ENCODE measurements at places on chromosomes 2 and 18.

- no peak for DNase-seq
- no peak overlapping the region for H3K4me3 ChIP-seq
- no peaks in the 10 kb centered on the region for H3K27me3 ChIP-seq
- H3K27ac ChIP-seq = peak overlapping the region; percentile 86
- H3K4me1 ChIP-seq = peaks cover 56% of the 10 kb centered on the region
These were observed 2.7 kb upstream of the TNS1 start for GRCh38 chr2:218005486-218005885.

GRCh38 chr2:174561972-174562370 lies 35.6 kb downstream of the WIPF1 start:
- no peaks in the 10 kb centered on the region for H3K27me3 ChIP-seq
- H3K4me1 ChIP-seq = peaks cover 2% of the 10 kb centered on the region
- no peak overlapping the region for H3K4me3 ChIP-seq
- no peak for DNase-seq
- H3K27ac ChIP-seq = no peak overlapping the region

DNA sequence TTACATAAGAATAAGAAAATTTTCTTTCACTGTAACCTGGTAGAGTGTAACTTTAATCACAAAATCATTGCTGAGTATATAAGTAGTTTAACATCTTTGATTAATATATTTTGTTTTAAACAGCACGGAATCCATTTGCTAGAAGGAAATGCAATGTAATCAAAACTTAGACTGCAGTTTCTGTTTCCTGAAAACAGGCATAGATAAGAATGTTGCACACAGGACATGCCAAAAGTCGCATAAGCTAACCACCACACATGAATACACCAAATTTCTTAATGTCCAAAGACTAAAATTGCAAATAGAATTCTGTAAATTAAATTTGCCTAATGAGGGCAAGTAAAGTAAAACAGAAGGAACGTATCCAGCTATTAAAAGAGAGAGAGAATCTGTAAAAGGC lies 51.0 kb upstream of the SERPINB2 start:
- H3K4me3 ChIP-seq = no peak overlapping the region
- DNase-seq = no peak
- H3K27me3 ChIP-seq = no peaks in the 10 kb centered on the region
- H3K36me3 ChIP-seq = no peaks in the 10 kb centered on the region
- H3K27ac ChIP-seq = no peak overlapping the region

DNA sequence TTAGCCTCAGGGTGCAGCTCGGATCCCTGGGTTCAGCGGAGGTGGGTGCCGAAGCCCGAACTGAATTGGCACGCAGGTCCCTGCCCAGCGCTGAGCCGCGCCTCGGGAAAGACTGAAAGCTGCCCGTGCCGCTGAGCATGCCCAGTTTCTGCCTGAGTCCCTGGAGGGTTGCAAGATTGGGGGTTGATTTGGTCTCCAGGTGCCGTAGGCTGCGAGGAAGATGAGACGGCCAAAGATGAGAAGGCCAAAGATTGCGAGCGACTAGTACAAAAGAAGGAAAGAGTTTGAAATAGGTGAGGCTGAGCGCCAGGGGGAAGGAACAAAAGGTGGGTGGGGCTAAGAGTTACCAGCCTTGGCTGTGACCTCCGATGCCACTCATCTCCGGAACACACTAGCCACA lies 852 bp upstream of the KCNH7 start:
- H3K36me3 ChIP-seq = no peaks in the 10 kb centered on the region
- peaks cover 6% of the 10 kb centered on the region for H3K4me1 ChIP-seq
- H3K27me3 ChIP-seq = peaks cover 6% of the 10 kb centered on the region
- no peak overlapping the region for H3K27ac ChIP-seq
- H3K4me3 ChIP-seq = peak overlapping the region; percentile 19

DNA sequence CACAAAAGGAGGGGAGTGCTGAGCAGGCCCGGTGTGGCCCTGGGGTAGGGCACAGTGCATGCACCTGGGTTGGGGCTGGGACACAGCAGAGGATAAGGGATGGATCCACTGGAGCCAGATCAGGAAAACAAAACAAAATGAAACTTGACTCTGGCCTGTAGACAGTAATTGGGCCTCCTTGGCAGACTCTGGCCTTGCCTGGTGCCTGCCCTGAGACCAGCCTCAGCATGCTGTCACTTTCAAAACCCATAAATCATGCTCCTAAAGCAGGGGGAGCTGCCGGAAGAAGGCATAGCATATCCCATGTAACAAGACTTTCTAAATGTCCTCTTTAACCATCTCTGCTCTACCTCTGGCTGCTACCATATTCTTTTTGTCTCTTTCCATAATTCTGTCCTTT lies 61.1 kb upstream of the IGFBP5 start:
- H3K4me1 ChIP-seq = no peaks in the 10 kb centered on the region
- H3K36me3 ChIP-seq = no peaks in the 10 kb centered on the region
- H3K27me3 ChIP-seq = no peaks in the 10 kb centered on the region
